ENCODE measurements at places on chromosomes 2 and 18. TPM values are rescaled to one million over a fixed set of nuclear protein-coding genes. Genes with fewer than 3 reads are reported as not detected.

Gene RNF125
- 22.2 TPM for total RNA-seq

- no peak overlapping the region for H3K4me3 ChIP-seq
- H3K4me1 ChIP-seq: no peaks in the 10 kb centered on the region
- peaks cover 14% of the 10 kb centered on the region for H3K27me3 ChIP-seq
- DNase-seq: no peak
- H3K27ac ChIP-seq: no peak overlapping the region
- H3K36me3 ChIP-seq: no peaks in the 10 kb centered on the region
Measured at GRCh38 chr2:169324581-169325260, 37.6 kb downstream of the LRP2 start.

DNA sequence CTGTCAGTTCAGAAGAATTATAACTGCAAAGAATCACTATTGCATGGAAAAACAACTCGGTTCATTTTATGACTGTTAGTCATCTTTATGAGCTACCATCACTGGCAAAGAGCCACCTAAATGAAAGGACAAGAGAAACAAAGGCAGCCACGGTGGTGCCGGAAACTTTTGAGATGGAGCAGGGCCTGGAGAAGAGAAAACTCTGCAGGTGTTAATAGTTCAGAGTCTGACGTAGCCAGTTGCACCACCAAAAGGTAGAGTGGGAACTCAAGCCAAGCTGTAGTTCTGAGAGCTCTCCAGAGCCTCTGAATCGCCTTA is 110.9 kb downstream of the FTCDNL1 start:
- H3K4me1 ChIP-seq: peaks cover 5% of the 10 kb centered on the region
- H3K27me3 ChIP-seq: peaks cover 25% of the 10 kb centered on the region
- no peaks in the 10 kb centered on the region for H3K36me3 ChIP-seq
- no peak for DNase-seq
- no peak overlapping the region for H3K27ac ChIP-seq

Gene MROH2A
- total RNA-seq: not detected

DNA sequence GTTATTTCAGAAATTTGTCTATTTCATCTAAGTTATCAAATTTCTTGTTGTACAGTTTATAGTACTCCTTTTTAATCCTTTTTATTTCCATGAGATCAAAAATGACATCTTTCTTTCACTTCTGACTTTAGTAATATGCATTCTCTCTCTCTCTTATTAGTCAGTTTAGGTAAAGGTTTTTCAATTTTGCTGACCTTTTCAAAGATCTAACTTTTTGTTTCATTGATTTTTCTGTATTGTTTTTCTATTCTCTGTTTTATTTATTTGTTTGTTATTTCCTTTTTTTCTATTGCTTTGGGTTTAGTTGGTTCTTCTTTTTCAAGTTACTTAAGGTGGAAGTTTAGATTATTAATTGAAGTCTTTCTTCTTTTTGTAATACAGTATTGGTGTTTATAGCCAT is 294.2 kb downstream of the CCDC85A start:
- no peaks in the 10 kb centered on the region for H3K27me3 ChIP-seq
- no peak for DNase-seq
- no peaks in the 10 kb centered on the region for H3K4me1 ChIP-seq
- H3K36me3 ChIP-seq: no peaks in the 10 kb centered on the region

DNA sequence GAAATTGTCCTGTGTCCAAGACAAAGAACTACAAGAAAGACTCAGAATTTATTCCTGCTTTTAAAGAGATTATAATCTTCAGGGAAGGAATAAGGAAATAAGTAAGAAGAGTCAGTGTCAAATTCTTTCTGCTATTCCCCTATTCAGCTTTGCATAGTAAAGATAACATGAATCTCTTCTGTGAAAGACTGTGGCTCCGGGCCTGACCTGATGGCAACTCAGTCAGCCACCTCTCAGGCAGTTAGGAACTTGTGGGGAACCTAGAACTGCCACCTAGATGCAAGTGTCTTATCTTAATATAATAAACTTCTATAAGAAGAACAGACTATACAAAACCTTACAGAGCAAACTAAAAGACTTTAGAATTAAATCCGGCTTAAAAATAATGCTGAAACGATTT is 382.0 kb downstream of the RAD51AP2 start:
- peaks cover 4% of the 10 kb centered on the region for H3K27me3 ChIP-seq
- no peaks in the 10 kb centered on the region for H3K4me1 ChIP-seq
- DNase-seq: no peak
- H3K4me3 ChIP-seq: no peak overlapping the region

GRCh38 chr2:146912536-146912935 is 932.3 kb upstream of the ACVR2A start:
- H3K36me3 ChIP-seq: no peaks in the 10 kb centered on the region
- no peaks in the 10 kb centered on the region for H3K4me1 ChIP-seq
- no peaks in the 10 kb centered on the region for H3K27me3 ChIP-seq
- H3K4me3 ChIP-seq: no peak overlapping the region
- H3K27ac ChIP-seq: no peak overlapping the region

DNA sequence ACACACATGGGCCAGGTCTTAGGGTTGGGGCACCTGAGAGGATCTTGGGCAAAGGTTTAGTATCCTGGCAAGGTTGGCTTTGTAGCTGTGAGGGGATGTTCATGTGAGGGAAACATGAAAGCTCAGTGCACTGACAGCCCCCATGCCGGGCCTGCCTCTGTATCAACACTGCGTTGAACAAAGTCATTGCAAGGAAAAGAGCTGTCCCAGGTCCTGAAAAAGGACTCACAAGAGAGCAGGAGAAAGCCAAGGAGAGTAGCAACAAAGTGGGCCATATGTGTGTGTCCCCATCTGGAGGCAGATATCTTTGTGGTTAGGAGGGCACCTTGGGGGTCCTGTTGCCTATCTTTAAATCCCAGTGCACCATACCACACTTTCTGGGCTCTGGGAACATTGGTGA is 237.8 kb upstream of the THSD7B start:
- H3K27ac ChIP-seq: no peak overlapping the region
- H3K36me3 ChIP-seq: no peaks in the 10 kb centered on the region
- peaks cover 6% of the 10 kb centered on the region for H3K27me3 ChIP-seq
- no peak overlapping the region for H3K4me3 ChIP-seq

Gene GNLY
- 18.9 TPM for total RNA-seq

Gene DSC3
- 0.02 TPM for total RNA-seq

DNA sequence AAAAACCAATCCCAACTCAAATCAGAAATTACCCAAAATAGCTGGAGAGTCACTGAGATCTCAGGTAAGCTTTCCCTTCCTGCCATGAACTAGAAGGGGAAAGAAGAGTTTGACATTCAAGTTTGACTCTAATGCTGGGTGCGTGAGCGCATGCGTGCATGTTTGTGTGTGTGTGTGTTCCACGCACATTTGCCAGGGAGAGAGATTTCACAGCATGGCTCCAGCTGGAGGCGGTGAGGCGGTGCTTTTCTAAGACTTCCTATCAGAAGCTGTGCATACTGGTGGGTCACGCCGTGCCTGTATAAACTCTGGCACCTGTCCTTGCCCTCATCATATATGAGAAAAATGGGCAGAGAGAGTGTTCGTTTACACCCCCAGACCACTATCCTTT is 116.2 kb downstream of the MSH2 start:
- peaks cover 2% of the 10 kb centered on the region for H3K36me3 ChIP-seq
- H3K27me3 ChIP-seq: no peaks in the 10 kb centered on the region
- peaks cover 16% of the 10 kb centered on the region for H3K4me1 ChIP-seq
- no peak overlapping the region for H3K27ac ChIP-seq
- no peak for DNase-seq
- H3K4me3 ChIP-seq: no peak overlapping the region

GRCh38 chr2:174699993-174700766 is 64.1 kb downstream of the CHRNA1 start:
- no peak overlapping the region for H3K4me3 ChIP-seq
- no peaks in the 10 kb centered on the region for H3K4me1 ChIP-seq

- H3K27me3 ChIP-seq: peaks cover 19% of the 10 kb centered on the region
- no peaks in the 10 kb centered on the region for H3K36me3 ChIP-seq
- H3K4me3 ChIP-seq: no peak overlapping the region
- DNase-seq: no peak
Measured at GRCh38 chr18:57980573-57981307, 63.3 kb upstream of the NEDD4L start.

Gene OR6B2
- total RNA-seq: not detected

DNA sequence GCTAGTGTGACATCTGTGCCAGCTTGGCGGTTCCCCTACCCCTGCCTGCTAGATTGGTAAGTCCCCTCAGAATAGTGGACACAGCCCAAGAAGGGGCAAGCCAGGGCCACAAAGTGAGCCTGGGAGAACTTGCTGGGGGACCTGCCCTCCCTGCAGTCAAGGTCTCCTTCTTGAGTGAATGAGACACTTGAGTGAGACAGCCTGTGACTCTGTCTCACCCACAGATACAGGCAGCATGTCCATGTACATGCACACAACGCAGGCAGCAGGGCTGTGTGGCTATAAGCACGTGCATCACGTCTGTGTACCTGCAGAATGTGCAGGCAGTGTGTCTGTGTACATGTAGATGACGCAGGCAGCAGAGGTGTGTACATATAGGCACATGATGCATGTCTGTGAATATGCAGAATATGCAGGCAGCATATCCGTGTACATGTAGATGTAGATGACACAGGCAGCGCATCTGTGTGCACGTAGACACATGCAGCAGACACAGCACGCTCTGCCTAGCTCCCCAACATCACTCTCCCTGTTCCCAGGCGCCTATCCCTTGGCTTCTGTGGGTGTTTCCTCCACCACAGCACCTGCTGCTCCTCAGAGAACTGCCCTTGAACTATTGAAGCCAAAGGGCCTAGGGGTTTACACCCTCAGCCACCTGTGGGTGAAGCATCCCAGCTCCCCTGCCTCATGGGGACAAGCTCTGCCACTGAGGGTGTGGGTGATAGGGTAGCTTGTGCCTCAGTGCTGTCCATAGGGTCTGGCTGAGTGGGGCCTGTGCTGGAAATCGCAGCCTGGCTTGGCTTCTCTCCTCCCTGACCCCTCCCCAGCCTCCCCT is 147.2 kb upstream of the TWIST2 start:
- no peaks in the 10 kb centered on the region for H3K36me3 ChIP-seq
- H3K27me3 ChIP-seq: no peaks in the 10 kb centered on the region
- H3K4me3 ChIP-seq: no peak overlapping the region
- no peak overlapping the region for H3K27ac ChIP-seq
- no peaks in the 10 kb centered on the region for H3K4me1 ChIP-seq

Gene SERPINB4
- total RNA-seq: not detected

- peak overlapping the region; percentile 98 for H3K27ac ChIP-seq
- peaks cover 15% of the 10 kb centered on the region for H3K36me3 ChIP-seq
- peak overlapping the region; percentile 85 for H3K4me3 ChIP-seq
- H3K4me1 ChIP-seq: peaks cover 68% of the 10 kb centered on the region
Measured at GRCh38 chr2:233250568-233250967, 905 bp upstream of the ATG16L1 start.

DNA sequence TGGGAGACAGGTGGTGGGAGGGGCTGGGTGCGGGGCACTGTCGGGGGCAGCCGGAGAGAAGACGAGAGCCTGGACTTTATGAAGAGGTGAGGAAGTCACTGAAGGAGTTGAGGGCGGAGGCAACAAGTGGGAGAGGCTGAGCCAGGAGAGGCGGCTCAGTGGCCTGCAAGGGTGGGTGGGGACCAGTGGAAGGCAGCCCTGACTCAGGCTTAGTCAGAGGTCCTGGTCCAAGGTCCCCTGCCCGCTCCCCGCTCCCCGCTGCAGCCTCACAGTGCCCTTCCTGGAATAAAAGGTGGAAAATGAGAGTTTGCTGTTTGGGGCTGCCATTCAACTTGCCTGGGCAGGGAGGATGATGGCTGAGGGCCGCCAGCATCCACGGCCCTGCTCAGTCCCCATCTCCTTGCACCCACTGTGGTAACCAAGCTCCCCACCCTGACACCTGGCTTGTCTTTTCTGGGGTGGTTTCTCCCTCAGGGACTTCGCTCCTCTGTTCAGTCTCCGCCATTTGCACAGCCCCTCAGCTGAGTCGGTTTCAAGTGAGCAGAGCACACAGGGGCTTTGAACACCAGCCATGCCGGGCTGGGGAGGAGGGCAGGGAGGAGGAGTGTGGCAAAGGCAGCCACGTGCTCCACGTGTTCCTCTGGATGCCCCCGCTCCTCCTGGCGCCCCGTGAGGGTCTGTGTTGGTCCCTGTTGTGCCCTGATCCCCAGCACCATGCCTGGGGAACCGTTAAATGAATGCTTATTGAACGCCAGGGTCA is 13.7 kb upstream of the RALB start:
- no peaks in the 10 kb centered on the region for H3K27me3 ChIP-seq
- no peak overlapping the region for H3K27ac ChIP-seq
- no peak for DNase-seq

- H3K4me3 ChIP-seq: no peak overlapping the region
- no peaks in the 10 kb centered on the region for H3K27me3 ChIP-seq
- peaks cover 5% of the 10 kb centered on the region for H3K36me3 ChIP-seq
- no peak overlapping the region for H3K27ac ChIP-seq
Measured at GRCh38 chr18:12766986-12767433, 64.2 kb downstream of the PSMG2 start.

DNA sequence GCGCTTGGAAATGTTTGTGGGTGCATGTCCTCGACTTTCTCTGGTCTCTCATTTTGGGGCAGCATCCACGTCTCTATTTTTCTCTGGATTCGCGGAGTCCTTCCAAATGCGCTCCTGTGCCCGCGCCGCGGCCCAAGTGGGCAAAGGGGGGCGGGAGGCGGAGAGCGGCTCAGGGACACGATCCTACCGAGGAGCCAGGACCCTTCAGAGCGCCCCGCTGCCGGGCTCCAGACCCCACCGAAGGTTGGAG is 990 bp downstream of the EPAS1 start:
- H3K27me3 ChIP-seq: peaks cover 50% of the 10 kb centered on the region
- H3K36me3 ChIP-seq: no peaks in the 10 kb centered on the region
- no peak overlapping the region for H3K27ac ChIP-seq
- DNase-seq: no peak
- peaks cover 17% of the 10 kb centered on the region for H3K4me1 ChIP-seq

GRCh38 chr2:70280242-70280798 is 13.2 kb downstream of the SNRPG start:
- H3K4me1 ChIP-seq: peaks cover 21% of the 10 kb centered on the region
- no peak for DNase-seq
- H3K4me3 ChIP-seq: no peak overlapping the region
- H3K27me3 ChIP-seq: no peaks in the 10 kb centered on the region

- no peak overlapping the region for H3K27ac ChIP-seq
- H3K27me3 ChIP-seq: peaks cover 2% of the 10 kb centered on the region
- no peaks in the 10 kb centered on the region for H3K4me1 ChIP-seq
Measured at GRCh38 chr18:25974630-25975077, 115.8 kb downstream of the SS18 start.

DNA sequence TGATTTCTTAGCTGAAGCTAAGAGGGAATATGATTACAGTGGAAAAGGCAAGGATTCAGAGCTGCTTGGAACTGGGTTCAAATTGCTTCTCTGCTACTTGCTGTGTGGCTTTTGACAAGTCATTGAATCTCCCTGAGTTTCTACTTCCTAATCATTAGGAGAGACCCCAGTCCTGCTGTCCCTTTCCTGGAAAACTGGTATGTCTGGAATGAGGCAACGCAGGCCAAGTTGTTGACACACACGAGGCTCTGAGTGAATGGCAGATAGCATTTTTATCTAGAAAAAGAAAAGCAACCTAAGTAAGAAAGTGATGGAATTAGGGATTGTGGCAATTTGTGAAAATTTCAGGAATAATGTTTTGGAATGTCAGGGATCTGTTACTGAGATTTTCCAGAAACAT is 123.6 kb downstream of the LPIN1 start:
- no peaks in the 10 kb centered on the region for H3K36me3 ChIP-seq
- H3K4me1 ChIP-seq: peaks cover 23% of the 10 kb centered on the region
- H3K27ac ChIP-seq: no peak overlapping the region
- DNase-seq: no peak
- H3K4me3 ChIP-seq: no peak overlapping the region
- H3K27me3 ChIP-seq: peaks cover 3% of the 10 kb centered on the region
